Stimulated activated memory B cell treated with anti-CD40 and anti-IgM and Interleukin-4, amounts not matched to agents 10 μg/mL and 1 μg/mL and 100 μg/mL, for 72 hours (primary cell): ENCODE measurements at places on chromosomes 13 and 19.

DNA sequence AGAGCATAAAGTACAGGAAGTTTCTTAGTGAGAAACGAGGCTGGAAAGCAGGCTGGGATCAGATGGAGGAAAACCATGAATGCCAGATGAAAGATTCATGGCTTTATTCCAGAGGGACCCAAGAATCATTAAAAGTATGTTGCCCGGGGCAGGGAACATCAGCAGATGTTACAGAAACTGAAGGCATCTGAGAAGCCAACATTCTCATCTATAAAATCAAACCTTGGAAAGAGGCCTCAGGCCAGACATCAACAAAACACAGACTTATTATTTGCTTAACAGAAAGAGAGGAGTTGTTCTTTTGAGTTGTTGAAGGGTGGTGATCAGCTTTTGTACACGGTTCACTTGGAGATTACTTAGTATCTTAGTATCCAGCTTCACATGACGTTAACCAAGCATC, 543.6 kb downstream of the RFC3 start:
- no peaks in the 10 kb centered on the region for H3K27me3 ChIP-seq
- ATAC-seq = no peak
- no peaks in the 10 kb centered on the region for H3K36me3 ChIP-seq
- H3K4me1 ChIP-seq = no peaks in the 10 kb centered on the region
- H3K27ac ChIP-seq = no peak overlapping the region
- H3K4me3 ChIP-seq = no peak overlapping the region

DNA sequence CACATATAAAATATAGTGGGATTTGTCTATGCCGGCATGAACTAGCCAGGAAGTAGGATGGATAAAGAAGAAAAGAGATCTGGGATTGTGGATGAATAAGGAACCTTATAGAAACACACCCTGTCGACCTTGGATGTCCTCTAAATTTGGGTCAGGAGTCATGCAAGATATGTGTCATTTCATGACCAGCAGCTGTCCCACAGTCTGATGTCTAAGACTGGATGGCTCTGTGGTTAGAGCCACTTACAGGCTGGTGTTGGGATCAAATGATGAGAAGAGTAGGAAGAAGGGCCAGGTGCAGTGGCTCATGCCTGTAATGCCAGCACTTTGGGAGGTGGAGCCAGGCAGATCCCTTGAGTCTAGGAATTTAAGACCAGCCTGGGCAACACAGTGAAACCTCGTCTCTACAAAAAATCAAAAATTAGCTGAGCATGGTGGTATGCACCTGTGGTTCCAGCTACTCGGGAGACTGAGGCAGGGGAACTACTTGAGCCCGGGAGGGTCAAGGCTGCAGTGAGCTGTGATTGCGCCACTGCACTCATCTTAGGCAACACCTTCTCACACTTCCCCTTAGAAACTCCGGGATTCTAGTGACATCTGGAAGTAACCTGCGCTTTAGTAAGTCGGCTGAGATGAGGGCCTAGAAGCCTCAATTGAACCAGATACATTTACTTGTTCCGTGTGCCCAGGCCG, 30.8 kb downstream of the TMED1 start:
- no peak overlapping the region for H3K4me3 ChIP-seq
- peaks cover 19% of the 10 kb centered on the region for H3K4me1 ChIP-seq
- peaks cover 65% of the 10 kb centered on the region for H3K36me3 ChIP-seq
- no peak overlapping the region for H3K27ac ChIP-seq
- no peak for ATAC-seq

- no peak for ATAC-seq
- H3K4me1 ChIP-seq = peaks cover 7% of the 10 kb centered on the region
- no peak overlapping the region for H3K27ac ChIP-seq
- no peaks in the 10 kb centered on the region for H3K36me3 ChIP-seq
- no peak overlapping the region for H3K4me3 ChIP-seq
Observed at GRCh38 chr13:109700176-109700575, 86.2 kb downstream of the IRS2 start.

- no peak overlapping the region for H3K4me3 ChIP-seq
- no peaks in the 10 kb centered on the region for H3K36me3 ChIP-seq
- H3K27me3 ChIP-seq = no peaks in the 10 kb centered on the region
- no peaks in the 10 kb centered on the region for H3K4me1 ChIP-seq
- no peak for ATAC-seq
Observed at GRCh38 chr19:28427376-28428083, 785.4 kb downstream of the UQCRFS1 start.

DNA sequence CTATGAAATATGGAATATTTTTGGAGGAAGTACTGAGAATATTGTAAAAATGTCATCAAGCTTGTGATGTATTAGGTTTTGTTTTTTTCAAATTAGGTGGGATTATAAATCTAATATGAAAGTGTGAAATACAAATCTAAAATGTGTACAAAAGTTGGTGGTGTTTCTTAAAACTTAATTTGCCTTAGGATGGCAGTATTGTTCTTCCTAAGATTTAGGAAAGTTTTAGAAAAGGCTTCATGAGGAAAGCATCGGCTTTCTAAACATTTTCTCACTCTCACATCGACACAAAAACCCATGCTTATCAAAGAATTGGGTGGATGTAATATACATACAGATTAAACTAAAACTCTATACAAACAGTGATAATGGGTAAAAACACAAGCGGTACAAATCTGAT, 972.0 kb upstream of the PCDH20 start:
- H3K4me3 ChIP-seq = no peak overlapping the region
- no peaks in the 10 kb centered on the region for H3K36me3 ChIP-seq
- no peaks in the 10 kb centered on the region for H3K27me3 ChIP-seq
- no peaks in the 10 kb centered on the region for H3K4me1 ChIP-seq
- no peak for ATAC-seq
- H3K27ac ChIP-seq = no peak overlapping the region

DNA sequence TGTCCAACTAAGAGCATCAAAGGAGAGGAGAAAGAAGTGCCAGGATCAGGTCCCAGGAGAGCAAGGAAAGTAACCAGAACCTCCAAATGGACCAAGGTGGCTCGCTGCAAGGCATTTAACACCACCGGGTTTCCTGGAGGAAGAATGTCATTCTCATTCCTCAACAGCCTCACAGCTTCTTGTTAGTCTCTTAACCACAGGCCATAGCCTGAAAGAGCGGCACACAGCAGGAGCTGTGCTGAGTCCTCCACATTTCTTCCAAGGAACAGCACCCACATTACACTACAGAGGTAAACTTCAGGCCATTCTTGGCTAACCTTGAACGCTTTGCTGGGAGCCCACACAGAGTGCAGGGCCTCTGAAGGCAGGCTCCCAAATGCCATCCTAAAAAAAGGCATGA, 23.6 kb downstream of the DOCK9 start:
- no peak overlapping the region for H3K27ac ChIP-seq
- H3K27me3 ChIP-seq = no peaks in the 10 kb centered on the region
- no peak overlapping the region for H3K4me3 ChIP-seq
- peaks cover 2% of the 10 kb centered on the region for H3K4me1 ChIP-seq
- ATAC-seq = no peak
- H3K36me3 ChIP-seq = peaks cover 32% of the 10 kb centered on the region
